Right ventricle myocardium inferior (tissue), 1 donor: ENCODE measurements at places on chromosomes 3 and 15. TPM values are rescaled to one million over a fixed set of nuclear protein-coding genes. Genes with fewer than 3 reads are reported as not detected.

DNA sequence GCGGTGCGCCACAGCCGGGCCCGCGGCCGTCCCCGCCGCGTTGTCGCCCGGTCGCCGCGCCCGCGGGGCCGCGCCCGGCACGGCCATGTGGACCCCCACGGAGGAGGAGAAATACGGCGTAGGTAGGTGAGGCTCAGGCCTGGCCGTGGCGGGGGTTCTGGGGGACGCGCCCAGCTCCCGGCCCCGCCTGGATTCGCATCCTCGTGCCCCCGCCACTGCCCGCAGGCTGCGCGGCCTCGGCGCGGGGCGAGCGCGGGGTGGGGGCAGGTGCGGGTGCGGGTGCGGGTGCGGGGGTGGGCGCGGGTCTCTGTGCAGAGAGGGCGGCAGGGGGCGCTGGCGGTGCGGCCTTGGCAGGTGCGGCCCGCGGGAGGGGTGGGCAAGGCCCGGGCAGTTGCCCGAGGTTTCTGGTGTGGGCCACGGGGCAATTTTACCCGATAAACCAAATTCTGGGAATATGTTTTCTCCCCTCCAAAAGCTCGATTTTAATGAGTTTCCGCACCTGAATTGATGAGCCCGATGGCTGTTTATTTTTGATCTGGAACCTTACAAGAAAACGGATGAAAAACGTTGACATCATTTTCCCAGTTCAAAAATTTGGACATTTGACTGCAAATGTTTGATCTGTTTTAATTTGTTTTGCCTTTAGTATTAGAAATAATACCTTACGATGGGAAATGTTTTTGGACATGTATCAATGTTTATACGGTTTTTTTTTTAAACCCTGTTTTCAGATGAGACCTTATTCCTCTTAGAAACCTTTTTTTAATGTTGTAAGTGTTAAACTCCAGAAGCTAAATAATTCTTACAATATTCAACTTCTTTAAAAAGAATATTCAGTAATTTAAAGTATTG lies 678 bp downstream of the DOCK3 start:
- no peak for DNase-seq

DNA sequence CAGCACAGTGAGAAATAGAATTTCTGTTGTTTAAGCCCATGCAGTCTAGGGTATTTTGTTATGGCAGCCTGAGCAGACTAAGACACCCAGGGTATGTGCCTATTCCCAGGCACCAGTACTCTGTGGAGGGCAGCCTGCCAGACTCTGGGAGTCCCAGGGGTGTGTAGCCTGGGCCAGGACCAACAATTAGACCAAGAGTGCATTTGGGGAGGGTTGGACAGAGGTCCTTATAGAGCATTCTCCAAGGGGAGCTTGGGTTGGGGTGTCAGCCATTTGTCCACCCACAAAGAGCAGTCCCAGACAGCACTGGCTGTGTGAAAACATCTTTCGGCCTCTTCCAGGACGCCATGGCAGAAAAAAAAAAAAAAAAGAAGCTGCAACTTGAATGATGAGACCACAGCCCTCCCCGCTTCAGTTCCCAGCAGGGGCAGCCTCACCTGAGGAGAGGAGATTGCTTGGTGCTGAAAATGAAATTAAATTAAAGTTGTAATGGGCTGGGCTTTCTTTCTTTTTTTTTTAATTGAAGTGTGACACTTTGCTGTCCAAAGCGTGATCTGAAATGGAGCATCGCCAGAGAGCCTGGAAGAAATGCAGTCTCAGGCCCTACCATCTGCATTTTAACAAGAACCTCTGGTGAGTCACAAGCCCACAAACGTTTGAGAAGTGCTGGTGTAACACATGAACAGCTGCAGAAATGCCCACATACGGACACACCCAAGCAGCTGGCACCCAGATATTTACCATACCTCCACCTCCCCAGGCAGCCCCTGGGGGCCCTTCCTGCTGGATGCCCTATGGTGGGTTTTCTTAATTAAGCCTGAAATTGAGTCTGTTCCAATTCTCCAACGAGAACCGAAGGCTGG lies 21.3 kb upstream of the CAV3 start:
- DNase-seq, result no peak

DNA sequence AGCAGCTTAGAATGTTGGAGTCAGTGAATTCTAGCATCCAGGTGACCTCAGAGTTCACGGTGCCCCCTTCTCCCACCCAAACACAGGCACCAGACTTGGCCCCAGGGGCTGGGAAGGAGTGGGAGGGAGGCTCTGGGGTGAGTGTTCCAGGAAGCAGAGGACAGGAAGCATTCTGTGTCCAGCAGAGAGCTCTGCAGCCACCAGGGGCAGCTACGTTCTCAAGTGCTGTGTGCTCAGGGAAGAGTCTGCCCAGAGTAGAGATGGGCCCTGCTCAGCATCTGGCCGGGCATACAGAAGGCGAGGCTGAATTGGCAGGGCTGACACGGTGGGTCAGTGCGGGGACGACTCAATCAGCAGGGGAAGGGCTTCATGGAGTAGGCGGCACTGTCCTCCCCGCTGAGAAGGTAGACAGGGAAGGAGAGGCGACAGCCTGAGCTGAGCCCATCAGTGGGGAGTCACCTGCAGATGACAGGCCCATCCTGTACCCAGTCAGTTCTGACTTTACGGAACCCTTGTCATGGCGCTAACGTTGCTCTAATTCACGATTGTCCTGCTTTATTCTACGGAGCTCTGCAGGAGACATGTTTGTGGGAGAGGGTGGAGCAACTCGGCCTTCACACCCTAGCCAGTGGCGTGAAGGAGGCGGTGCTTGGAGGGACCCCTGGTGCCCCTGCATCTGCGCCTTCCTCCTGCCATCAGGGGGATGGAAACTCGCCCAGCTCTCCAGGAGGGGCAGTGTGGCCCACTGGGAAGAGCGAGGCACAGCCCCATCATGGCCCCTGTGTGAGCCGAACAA lies 82.2 kb downstream of the C3orf70 start:
- no peak for DNase-seq

GRCh38 chr3:15685927-15686326 lies 84.4 kb downstream of the BTD start:
- no peak for DNase-seq

DNA sequence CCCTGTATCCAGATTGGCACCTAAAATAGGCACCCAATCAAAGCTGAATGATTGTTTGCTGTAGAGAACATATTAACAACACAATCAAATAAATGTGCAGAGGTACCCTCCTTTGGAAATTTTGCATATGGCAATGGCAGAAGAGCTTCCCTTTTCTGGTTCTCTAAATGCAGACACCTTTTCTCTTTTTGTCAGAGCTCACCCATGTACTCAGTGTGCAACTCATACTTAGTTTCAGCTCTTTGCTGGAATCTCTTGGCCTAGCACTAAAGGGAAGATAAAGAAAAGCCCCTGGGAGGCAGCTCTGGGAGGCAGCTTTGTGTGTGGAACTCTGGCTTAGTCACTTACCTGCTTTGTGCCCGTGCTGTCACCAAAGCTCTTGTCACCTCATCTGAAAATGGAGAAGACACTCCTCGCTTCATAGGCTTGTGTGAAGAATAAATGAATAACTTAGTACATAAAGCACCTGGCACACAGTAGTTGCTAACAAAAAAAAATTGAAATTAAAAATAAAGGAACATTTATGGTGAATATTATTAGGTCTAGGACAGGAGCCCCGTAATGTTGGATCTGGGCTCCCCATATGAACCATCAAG lies 28.8 kb downstream of the ST6GAL1 start:
- DNase-seq, result no peak

Gene CLDN11
- 2.7 TPM for total RNA-seq
